ENCODE measurements at places on chromosomes 13 and 19.

DNA sequence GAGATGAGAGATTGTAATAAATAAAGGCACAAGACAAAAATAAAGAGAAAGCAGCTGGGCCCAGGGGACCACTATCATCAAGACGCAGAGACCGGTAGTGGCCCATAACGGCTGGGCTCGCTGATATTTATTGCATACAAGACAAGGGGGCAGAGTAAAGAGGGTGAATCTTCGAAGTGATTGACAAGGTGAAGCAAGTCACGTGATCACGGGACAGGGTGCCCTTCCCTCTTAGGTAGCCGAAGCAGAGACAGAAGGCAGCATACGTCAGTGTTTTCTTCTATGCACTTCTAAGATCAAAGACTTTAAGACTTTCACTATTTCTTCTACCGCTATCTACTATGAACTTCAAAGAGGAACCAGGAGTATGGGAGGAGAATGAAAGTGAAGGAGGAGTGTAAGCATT lies 4.6 kb upstream of the PRKCG start:
- DNase-seq: no peak

DNA sequence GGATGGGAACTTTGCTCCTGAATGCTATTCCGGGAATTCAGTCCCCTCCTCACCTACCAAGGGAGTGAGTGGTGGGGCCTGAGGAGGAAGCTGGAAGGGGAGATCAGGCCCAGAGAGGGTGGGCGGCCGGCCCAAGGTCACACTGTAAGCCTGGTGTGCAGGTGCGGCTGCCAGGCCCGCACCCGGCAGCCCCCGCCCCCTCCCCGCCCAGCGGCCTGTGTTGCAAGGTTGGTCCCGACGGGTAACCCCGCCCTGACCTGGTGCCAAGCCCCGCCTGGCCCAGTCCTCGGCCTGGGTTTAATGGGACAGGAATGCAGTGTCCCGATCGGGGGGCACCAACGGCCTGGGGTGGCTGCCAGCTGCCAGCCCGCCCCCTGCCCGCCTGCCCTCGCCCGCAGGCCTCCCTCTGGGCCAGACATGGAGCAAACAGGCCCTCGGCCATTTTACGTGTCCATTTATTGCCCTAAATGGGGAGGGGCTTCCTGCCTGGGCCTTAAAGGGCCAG lies 5.5 kb downstream of the ZBTB7A start:
- DNase-seq: no peak

- no peak for DNase-seq
These were observed 11.2 kb downstream of the CEBPA start for GRCh38 chr19:33290956-33291622.

DNA sequence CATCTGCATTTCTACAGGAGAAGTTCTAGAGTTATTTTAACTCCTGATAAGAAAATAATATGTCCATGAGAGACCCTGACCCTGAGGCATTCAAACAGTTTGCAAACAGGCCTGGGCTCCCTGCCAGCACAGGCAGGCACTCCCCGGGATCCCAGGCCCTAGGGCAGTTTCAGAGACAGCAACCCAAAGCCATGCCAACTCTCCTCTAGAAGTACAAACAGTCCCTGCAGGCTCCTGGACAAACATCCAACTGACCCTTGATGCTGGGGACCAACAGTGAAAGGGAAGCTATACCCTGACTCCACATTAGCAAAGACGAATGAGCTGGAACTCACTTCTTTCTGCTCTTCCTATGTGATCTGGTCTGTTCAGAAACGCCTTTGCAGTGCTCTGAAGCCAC lies 44.8 kb downstream of the CCDC70 start:
- no peak for DNase-seq

DNA sequence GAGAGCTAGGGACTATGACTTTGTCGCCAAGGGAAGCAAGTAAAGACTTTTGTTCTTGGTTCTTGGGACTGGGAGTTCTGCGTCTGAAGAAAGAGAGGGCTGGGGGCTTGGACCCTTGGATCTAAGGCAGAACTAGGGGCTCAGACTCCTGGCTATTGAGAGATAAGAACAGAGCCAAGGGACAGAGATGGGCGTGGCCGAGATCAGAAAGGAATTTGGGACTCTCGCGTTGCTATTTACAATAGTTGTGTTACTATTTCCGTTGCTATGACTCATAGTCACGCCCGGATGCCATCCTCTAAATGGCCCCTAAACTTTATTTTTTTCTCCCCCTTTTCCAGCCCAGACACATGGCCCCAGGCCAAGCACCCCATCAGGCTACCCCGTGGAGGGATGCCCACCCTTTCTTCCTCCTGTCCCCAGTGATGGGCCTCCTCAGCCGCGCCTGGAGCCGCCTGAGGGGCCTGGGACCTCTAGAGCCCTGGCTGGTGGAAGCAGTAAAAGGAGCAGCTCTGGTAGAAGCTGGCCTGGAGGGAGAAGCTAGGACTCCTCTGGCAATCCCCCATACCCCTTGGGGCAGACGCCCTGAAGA lies 759 bp downstream of the PPP1R15A start:
- DNase-seq: peak; percentile 74

DNA sequence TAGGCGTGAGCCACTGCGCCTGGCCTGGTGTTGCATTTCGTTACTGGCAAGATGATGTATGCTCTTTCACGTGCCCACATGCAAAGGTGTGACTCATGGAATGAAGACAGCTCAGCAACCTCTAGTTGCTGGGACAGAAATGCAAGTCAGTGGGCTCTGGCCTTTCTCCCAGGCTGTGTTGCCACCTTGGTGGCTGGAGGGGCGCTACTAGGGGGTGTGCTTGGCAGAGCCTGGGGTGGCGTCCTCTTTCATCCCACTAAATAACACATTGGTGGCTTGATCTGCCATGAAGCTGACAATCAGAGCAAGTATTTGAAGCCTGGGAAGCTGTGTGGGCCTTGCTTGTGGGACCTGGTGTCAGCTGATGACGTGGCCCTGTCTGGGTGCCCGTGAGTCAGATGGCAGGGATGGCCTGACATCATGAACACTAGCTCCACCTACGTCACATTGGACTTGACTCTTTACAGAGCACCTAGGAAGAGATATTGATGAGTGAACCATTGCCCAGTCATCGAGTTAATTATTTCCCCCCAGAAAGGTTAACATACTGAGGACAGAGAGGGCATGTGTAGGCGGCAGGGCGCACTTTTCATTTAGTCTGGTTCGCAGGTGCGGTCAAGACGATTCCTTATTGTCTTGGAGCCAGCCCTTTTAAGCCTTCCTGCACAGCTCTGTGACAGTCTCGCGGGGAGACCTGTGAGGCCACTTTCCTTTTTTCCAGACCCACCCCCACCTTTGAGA lies 154.2 kb downstream of the TM9SF2 start:
- peak; percentile 13 for DNase-seq

DNA sequence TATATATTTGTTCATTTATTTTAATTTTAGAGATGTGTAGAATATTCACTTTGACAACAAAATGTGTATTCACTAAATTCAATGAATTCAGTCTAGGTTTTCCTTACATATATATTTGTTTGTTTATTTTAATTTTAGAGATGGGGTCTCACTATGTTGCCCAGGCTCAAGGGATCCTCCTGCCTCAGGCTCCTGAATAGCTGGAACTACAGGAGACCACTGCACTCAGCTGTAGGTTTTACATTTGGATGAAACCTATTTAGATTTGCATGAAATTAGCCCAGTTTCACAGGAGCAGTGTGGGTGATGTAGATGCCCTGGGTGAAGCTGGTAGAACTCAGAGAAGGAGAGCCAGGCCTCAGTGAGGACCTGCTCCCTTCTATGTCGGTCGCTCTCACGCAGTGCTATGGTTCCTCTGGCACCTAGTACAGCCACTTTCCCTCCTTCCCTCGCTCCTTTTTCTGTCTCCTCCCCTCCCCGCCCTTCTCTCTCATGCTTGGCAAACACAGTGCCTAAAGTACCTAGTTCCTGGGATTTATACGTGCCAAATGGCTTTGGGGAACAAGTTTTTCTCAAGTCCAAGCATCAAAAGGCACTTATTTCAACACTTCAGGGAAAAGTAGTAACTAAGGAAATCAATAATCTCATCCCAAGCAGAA lies 14.7 kb upstream of the HMGB1 start:
- no peak for DNase-seq

GRCh38 chr13:32203736-32204135 lies 111.4 kb downstream of the ZAR1L start:
- DNase-seq: no peak

DNA sequence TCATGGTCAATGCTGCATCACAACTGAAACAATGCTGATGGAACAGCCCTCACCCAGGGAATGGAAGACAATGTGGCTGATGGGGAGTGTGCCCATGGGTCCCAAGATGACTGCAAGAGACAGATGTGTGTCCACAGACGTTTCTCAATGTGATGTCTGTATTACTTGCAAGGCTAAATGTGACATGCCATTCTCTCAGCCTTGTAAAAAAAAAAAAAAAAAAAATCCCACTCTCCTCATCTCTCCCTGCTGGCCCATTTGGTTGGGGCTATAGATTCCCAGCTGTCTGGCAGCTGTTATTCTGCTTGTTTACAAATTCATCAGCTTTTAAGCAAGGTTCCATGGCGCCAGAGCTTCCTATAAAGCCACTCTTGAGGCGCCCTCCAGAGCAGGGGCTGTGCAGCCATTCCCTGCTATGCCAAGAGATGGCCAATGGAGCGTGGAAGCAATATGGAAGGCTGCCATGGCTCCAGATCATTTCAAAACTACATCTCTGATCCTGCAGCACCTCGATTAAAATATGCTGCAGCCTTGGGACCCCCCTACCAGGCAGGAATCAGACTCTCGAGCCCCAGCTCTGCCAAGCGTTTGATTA lies 294.8 kb downstream of the FOXO1 start:
- no peak for DNase-seq

GRCh38 chr19:19642506-19643157 lies 825 bp downstream of the GMIP start:
- no peak for DNase-seq

GRCh38 chr19:39409208-39410016 lies 2.8 kb downstream of the ZFP36 start:
- DNase-seq: peak; percentile 77

GRCh38 chr19:29562299-29563297 lies 36.8 kb downstream of the VSTM2B start:
- no peak for DNase-seq

GRCh38 chr19:49119411-49120324 lies at the start of gene PPFIA3:
TSS of gene PPFIA3 (plus strand) at chr19:49119544. CDS start at chr19:49127874, 8,330 bp downstream.
- no peak for DNase-seq

DNA sequence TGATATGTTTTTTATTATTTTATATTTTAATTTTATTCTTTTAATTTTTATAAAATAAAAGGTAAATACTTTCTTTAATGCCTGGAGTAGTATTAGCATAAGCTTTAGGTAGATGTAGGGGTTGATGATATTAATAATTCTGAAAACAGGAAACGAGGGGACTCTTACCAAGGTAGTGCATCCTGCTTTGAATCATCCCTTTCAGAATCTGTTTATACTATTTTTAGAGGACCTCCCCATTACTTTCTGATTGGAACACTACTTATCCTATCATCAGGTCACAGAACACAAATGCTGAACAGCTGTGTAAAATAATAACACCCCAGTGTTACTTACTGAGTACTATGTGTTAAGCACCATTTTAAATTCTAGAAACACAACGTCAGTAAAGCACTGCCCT lies 27.3 kb downstream of the COG6 start:
- no peak for DNase-seq

DNA sequence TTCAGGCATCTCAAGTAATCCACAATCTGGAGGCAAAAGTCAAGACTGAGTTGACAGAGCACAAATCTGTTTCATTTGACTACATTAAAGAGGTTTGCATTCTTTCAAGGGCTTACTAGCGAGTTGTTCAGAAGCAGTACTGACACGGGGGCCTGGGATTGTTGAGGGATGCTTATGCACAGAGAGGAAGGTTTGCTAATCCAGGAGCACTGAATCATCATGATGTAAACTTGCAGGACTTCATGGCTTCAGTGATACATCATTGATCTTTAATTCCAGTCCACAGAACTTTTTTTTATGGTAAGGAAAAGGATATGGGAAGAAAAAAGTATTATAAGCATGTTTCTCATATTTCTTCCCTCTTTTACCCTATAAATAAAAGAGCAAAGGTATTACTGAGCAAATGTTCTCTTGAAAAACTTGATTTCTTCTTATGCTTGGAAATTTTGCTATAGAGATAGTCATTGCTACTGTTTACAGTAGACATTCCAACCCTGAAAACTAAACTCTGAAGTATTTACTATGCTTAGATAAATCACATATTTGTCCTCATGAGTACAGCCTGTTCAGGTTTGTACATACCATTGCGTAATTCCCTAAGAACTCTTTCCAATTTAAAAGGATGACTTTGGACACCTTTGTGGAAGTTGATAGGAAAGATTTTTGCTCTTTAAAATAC lies 65.8 kb upstream of the KPNA3 start:
- DNase-seq: no peak

- DNase-seq: no peak
These were observed 408.9 kb downstream of the ZNF536 start for GRCh38 chr19:30781047-30781446.
